ENCODE measurements at places on chromosomes 13 and 19.

- DNase-seq: no peak
Observed at GRCh38 chr13:99307247-99307646, at the start of gene GPR183. GPR183 (minus strand) TSS chr13:99307399; CDS start chr13:99296145, 11,254 bp downstream.

GRCh38 chr13:21736926-21737325, 66.1 kb downstream of the FGF9 start:
- DNase-seq: no peak

GRCh38 chr13:34561033-34561432, 381.0 kb upstream of the NBEA start:
- DNase-seq: no peak

- no peak for DNase-seq
Observed at GRCh38 chr19:32879741-32880140, 10.2 kb upstream of the SLC7A9 start.

DNA sequence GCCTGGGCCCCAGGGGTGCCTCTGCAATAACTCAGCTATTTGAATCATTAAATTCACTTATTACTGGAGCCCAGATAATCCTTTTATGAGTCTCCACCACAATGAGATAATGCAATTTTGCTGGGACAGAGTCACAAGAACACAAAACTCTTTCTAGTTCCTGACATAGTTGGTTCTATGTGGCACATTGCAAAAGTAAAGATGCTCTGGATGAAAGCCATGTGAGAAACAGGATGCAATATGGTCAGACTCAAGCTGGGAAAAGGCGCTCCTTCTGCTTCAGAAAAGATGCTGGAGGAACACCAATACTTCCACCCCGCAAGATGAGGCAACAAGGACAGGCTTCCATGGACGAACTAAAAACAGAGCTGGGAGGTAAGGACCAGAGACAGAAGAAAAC, 5.7 kb downstream of the ANKRD27 start:
- no peak for DNase-seq

GRCh38 chr19:33813391-33814101, 16.9 kb downstream of the KCTD15 start:
- no peak for DNase-seq

GRCh38 chr19:21117041-21117907, 24.6 kb upstream of the ZNF431 start:
- DNase-seq: no peak

- DNase-seq: no peak
Observed at GRCh38 chr13:73497430-73497829, 438.6 kb downstream of the KLF5 start.

DNA sequence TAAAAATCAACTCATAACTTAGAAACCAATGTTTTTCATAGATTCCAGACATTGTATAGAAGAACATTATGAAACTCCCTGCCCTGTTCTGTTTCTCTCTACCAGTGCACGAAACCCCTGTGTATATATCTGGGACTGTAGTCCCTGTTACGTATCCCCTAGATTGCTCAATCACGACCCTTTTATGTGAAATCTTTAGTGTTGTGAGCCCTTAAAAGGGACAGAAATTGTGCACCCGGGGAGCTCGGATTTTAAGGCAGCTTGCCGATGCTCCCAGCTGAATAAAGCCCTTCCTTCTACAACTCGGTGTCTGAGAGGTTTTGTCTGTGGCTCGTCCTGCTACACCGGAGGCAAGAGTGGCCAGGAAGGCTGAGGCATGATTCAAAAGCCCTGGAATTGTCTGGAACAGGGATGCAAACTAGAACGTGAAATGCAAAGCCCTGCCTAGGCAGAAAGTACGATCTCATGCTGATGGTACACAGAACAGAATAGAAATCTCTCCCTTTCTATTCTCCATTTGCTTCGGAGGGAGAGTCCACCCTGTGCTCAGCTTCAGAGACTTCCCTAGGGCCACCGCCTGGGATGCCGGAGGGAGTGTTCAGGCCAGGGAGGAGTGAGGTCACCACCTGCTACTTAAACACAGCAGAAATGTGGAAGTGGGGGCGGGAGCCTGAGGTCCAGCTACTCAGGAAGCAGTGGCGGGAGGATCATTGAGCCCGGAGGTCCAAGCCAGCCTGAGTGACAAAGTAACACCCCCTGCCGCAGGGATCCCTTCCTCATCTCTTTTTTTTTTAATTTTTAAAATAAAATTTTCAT, 758 bp upstream of the ZNF888 start:
- no peak for DNase-seq

GRCh38 chr13:102651892-102652291, 43.0 kb downstream of the METTL21C start:
- DNase-seq: no peak

DNA sequence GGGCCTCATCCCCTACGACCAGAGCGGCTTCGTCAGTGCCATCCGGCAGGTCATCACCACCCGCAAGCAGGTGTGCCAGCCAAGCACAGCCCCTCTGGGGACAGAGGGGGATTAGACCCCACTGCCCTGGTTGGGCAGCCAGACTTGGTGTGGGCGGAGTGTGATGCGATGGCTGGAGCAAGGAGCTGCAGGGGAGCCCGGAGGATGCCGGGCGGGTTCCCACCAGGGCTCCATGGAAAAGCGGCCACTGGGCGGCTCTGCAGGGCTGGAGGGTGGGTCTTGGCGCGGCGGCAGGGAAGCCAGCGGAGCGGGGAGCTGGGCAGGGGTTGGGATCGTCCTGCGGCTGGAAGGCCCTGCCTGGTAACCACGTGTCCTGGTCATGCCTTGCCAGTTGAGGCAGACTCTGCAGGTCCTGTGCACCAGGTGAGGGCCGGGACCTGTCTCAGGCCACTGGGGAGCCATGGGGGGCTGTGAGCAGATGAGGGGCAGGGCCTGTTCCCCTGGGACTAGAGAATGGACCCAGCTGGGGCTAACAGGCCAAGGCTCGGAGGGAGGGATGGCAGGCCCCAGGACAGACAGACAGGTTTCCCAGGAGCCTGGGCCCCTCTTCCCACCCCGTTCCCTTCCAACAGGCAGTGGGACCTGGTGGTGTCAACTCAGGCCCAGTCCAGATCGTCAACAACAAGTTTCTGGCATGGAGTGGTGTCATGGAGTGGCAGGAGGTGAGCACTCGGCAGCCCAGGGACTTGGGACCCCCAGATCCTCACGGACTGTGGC, 6.3 kb downstream of the PTOV1 start:
- no peak for DNase-seq

DNA sequence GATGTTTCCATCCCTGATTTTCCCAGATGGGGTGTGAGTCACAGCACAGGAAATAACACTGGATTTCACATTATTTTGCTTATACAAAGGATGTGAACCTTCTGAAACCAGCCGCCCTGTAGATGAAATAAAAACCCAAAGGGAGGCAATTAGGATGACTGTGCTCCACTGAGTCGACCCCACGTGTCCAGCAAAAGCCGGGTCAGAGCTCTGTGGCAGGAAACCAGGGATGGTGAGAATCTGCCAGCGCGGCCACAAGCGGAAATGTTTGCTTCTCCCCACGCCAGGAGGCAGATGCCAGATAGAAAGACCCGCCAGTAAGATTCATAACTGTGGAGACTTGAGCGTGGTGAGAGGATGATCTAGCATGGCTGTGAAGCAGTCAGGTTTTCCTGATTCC, 764.4 kb downstream of the LIG4 start:
- no peak for DNase-seq

- DNase-seq: peak; percentile 20
Observed at GRCh38 chr13:24625870-24626849, 54.0 kb upstream of the ATP12A start.

- DNase-seq: no peak
Observed at GRCh38 chr13:71867131-71867814, at the start of gene DACH1. DACH1 (minus strand) TSS chr13:71867204.

- no peak for DNase-seq
Observed at GRCh38 chr13:110445722-110446574, 115.6 kb downstream of the RAB20 start.

DNA sequence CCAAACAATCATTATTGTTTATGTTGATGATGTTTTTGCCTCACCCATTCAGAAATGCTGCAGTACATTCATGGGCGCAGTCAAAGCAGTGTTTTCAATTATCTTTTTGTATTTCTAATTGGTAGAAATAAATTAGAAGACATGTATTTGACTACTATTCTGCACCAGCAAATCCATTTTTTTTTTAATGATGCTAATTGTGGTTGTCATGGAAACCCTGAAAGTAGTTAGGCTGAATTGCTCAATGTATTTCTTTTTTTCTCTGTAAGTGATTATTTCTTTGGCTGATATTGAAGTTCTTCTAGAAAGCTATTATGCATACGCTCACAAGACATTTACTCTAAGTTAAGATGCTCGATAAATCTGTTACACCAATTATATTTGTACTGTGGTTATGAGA, 101.2 kb downstream of the RFC3 start:
- no peak for DNase-seq

GRCh38 chr13:37706041-37706440, 107.5 kb upstream of the POSTN start:
- DNase-seq: no peak

GRCh38 chr19:18274781-18275356, 617 bp upstream of the IQCN start:
- DNase-seq: no peak

DNA sequence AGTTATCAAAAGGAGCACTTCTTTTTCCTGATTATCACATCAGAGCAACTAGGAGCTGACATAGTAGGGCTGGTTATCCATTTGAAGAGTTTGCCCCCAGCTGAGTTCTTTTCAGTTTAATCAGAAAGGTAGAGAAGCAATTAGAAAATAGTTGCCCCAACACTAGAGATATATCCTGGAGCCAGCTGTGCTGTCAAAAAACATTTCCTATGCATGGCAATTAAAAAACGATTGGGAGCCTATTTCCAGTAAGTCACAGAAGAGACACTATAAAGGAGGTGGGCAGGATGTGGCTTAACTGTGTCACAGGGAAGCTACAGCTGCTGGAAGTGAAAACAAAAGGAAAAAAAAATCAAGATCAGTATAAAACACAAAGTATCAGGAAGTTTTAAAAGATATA, 155.7 kb upstream of the SLITRK1 start:
- no peak for DNase-seq

- DNase-seq: no peak
Observed at GRCh38 chr19:35512831-35513627, 420 bp downstream of the DMKN start.

DNA sequence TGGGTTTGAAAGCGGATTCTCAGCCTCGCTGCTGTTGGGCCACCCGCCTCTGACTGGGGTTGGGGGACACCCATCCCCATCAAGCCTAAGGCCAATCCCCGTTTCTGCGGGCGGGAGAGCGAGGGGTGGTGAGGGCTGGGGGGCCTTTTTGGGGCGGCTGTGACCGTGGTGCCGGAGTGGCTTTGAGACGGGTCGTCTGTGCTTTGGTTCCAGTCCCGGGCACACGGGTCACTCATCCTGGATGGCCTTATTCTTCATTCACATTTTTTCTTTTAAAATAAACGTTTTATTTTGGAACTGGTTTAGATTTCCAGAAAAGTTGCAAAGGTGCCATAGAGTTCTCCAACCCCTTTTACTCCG, 1.6 kb downstream of the ZNRF4 start:
- no peak for DNase-seq

GRCh38 chr13:101474419-101474957, 22.0 kb downstream of the ITGBL1 start:
- DNase-seq: no peak

Measured in stimulated activated CD8-positive, alpha-beta memory T cell treated with anti-CD3 and anti-CD28 coated beads, Interleukin-12 subunit alpha, Interleukin-12 subunit beta, amount 100 ng/mL, for 1 hour (primary cell).